ENCODE measurements at places on chromosomes 7 and 10. TPM values are rescaled to one million over a fixed set of nuclear protein-coding genes. Genes with fewer than 3 reads are reported as not detected.

The AKR1E2 gene
- 3.9 TPM for total RNA-seq

The CLRN3 gene
- total RNA-seq = not detected

The CAPZA2 gene
- 176 TPM for total RNA-seq

The OR6B1 gene
- not detected for total RNA-seq

The OIT3 gene
- total RNA-seq = not detected

The GDF2 gene
- total RNA-seq = not detected

The PTCD1 gene
- 7.4 TPM for total RNA-seq

- no peak for DNase-seq
- no peaks in the 10 kb centered on the region for H3K4me1 ChIP-seq
- H3K4me3 ChIP-seq = no peak overlapping the region
- H3K36me3 ChIP-seq = peaks cover 25% of the 10 kb centered on the region
- no peak overlapping the region for H3K27ac ChIP-seq
- H3K27me3 ChIP-seq = no peaks in the 10 kb centered on the region
Observed at GRCh38 chr10:49844775-49845595, 82.9 kb upstream of the OGDHL start.

DNA sequence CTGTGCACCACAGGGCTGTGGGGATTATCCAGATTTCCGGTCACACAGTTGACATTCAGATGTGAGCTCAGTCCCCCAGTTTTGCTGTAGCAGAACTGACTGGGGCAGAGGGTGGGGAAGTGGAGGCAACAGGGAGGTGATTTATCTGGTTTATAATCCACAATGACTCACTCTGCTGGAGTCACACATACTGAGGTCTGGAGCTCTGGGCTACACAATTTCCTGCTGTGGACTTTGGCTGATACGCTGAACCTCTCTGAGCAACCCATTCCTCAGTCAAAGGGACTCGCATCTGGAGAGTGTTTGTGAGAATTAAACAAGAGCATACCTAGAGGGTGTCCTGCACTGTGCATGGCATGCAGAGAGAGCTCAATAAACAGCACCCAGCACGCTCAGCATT is 64.8 kb upstream of the PLPP4 start:
- no peaks in the 10 kb centered on the region for H3K4me1 ChIP-seq
- H3K27ac ChIP-seq = no peak overlapping the region
- no peaks in the 10 kb centered on the region for H3K36me3 ChIP-seq

DNA sequence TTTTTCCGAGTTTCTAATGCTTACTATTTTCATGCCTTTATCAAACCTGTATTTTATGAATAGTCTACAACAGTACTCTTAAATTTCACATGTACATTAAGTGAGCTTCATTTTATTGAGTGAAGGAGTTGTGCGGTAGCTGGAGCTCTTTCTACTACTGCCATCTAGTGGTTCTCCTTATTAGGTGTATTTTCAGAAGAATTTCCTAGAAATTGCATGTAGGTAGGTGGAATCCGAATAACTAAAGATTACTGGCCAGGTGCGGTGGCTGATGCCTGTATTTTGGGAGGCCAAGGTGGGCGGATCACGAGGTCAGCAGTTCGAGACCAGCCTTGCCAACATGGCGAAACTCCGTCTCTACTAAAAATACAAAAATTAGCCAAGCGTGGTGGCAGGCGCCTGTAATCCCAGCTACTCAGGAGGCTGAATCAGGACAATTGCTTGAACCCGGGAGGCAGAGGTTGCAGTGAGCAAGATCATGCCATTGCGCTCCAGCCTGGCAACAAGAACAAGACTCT is 38.3 kb downstream of the LRRC72 start:
- no peaks in the 10 kb centered on the region for H3K36me3 ChIP-seq
- peaks cover 20% of the 10 kb centered on the region for H3K4me1 ChIP-seq
- H3K27me3 ChIP-seq = no peaks in the 10 kb centered on the region
- no peak for DNase-seq

DNA sequence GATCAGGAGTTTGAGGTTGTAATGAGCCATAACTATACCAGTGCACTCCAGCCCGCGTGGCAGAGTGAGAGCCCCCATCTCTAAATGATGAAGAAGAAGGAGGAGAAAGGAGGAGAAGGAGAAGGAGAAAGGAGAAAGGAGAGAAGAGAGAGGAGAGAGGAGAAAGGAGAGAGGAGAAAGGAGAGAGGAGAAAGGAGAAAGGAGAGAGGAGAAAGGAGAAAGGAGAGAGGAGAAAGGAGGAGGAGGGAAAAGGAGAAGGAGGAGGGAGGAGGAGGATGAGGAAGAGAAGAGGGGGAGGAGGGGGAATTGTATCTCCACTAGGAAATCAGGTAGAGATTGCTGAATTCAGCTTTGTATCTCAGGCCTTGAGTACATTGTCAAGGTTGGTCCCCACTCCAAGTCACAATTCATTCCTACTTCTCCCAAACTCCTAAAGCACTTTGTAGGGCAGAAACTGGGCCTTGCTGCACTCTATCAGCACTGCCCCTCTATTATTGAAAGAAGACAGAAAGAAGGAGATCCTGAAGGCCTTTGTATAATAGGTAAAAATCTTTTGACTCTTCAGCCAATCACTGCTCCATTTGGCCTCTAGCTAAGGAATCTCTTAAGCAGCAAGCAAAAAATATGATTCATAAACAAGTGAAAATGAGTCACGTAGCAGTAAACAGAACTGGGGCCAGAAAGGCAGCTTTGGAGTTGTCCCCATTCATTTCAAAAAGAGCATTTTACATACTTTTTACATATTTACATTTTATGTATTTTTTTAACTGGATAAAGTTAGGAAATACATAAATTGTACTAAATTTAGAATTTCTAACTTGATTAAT is 178.0 kb downstream of the IMMP2L start:
- H3K27ac ChIP-seq = no peak overlapping the region
- H3K36me3 ChIP-seq = peaks cover 3% of the 10 kb centered on the region
- peaks cover 2% of the 10 kb centered on the region for H3K4me1 ChIP-seq
- no peak for DNase-seq
- H3K4me3 ChIP-seq = no peak overlapping the region

DNA sequence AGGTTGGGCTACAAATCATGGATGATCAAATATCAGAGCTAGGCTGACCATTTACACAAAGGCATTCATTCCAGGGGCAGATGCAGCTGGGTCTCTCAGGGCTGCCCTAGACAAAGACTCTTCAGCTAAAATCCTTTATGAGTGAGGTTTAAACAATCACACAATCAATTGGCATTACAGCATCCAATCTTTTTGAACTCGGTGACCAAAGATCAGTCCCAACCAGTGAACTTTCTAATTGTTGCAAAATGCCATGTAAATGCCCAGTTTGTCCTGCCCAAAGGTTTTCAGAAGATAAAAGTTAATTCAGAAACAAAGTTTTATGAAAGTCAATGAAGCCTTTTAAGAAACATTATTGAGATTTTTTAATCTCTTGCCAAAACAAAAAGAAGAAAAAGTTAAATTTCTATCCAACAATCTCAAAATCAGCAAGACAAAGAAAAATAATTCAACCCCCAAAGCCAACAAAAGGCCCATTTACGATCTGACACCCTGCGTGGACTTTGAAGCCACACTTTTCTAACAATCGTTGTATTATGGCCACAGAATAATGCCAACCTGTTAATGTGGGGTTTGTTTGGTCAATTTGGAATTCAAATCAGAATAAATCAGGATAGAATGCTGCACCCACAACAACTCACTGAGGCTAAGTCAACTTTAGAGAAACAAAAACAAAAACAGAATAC is 40.9 kb downstream of the GPR37 start:
- no peaks in the 10 kb centered on the region for H3K4me1 ChIP-seq
- no peaks in the 10 kb centered on the region for H3K27me3 ChIP-seq
- H3K27ac ChIP-seq = no peak overlapping the region
- no peaks in the 10 kb centered on the region for H3K36me3 ChIP-seq

DNA sequence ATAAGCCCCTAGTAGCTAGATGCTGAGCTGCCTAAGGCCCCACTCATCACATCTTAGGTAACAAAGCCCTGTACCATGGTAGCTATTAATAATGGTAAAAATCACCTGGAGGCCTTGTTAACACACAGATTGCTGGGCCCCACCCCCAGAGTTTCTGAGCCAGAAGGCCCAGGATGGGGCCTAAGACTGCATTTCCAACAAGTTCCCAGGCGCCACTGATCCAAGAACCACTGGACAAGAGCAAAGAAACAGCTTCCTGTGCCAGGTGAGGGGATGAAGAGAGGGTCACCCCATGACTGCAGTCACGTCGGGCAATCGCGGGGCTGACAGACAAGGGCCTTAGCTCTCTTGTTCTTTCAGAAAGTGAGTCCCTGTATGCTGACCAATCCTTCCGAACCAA is 46.8 kb downstream of the ACSM6 start:
- H3K4me1 ChIP-seq = peaks cover 26% of the 10 kb centered on the region
- H3K4me3 ChIP-seq = no peak overlapping the region
- H3K36me3 ChIP-seq = no peaks in the 10 kb centered on the region
- H3K27ac ChIP-seq = no peak overlapping the region

GRCh38 chr10:76576276-76576962 is 1061.2 kb downstream of the KCNMA1 start:
- H3K27me3 ChIP-seq = no peaks in the 10 kb centered on the region
- H3K36me3 ChIP-seq = no peaks in the 10 kb centered on the region
- H3K4me3 ChIP-seq = no peak overlapping the region
- H3K27ac ChIP-seq = no peak overlapping the region

- no peak overlapping the region for H3K27ac ChIP-seq
- peaks cover 2% of the 10 kb centered on the region for H3K27me3 ChIP-seq
- no peak for DNase-seq
- no peaks in the 10 kb centered on the region for H3K36me3 ChIP-seq
- H3K4me3 ChIP-seq = no peak overlapping the region
- peaks cover 5% of the 10 kb centered on the region for H3K4me1 ChIP-seq
Observed at GRCh38 chr7:135236727-135237126, 3.1 kb downstream of the STRA8 start.

DNA sequence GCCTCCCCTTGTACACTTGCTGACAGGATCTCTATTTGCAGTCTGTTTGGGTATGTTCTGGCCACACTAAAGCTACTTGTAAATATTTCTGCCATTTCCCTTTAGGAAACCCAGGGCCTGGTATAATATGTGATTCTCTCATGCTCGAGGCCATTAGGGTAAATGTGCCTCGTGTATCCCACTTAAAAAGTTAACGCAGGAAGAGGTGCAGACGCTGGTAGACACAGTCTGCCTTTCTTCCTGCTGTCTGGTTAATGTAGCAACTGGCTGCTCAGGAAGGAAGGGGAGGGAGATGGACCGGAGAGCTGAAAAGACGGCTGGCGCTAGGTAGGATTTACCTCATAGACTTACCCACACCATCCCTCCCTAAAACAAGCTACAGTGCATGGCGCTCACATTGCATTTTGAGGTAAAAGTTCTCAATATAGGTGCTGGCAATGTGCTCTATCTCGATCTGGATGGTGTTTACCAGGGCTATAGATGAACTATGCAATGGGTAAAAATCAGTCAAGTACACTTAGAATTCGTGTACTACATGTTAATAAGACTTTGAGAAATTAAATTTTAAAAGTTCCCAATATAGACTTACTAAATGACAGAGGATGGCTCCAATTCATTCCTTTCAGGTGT is 125.9 kb downstream of the JAZF1 start:
- no peak overlapping the region for H3K4me3 ChIP-seq
- H3K36me3 ChIP-seq = peaks cover 2% of the 10 kb centered on the region
- H3K4me1 ChIP-seq = peaks cover 8% of the 10 kb centered on the region

DNA sequence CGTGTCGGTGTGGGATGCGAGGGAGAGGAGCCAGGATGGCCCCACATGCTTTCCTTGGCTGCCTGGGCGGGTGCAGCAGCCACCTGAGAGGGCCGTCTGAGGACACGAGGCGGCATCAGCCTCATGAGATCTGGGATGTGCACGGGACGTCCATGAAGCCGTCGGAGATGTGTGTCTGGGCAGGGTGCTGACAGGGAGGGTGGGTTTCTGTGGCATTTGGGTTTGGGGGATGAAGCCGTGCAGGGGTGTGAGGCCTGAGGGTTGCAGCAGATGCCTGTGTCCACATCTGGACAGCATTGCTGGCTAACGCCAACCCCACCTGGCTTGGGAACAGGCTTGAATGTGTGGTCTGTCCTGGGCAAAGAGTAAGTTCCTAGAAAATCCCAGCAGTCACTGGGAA is 179.5 kb downstream of the DNAJB6 start:
- no peaks in the 10 kb centered on the region for H3K36me3 ChIP-seq
- no peak overlapping the region for H3K27ac ChIP-seq
- no peak for DNase-seq
- peaks cover 2% of the 10 kb centered on the region for H3K27me3 ChIP-seq
